Colonic mucosa (tissue), 4 donors: ENCODE measurements at places on chromosomes 3 and 15. TPM values are rescaled to one million over a fixed set of nuclear protein-coding genes. Genes with fewer than 3 reads are reported as not detected.

DNA sequence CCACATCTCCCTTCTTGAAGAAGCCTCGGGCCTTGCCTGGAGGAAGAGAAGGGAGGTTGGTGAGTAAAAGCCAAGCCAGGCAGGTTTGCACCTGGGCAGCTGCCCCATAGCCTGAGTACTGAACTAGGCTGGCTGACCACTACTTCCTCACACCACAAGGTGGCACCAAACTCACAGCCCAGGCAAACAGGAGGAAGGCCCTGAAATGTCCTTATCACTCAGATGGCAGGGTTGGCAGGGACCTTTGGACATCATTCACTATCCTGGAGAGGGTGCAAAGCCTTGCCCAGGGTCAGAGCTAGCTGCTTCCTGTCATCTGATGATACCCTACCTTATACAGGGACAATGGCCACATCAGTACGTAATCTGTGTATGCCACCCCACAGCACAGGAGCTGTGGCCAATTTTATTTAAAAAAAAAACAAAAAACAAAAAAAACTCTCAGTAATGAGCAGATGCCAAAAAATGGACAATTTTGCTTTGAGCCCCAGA, 2.2 kb upstream of the GRAMD2A start:
- peaks cover 52% of the 10 kb centered on the region for H3K36me3 ChIP-seq
- peaks cover 4% of the 10 kb centered on the region for H3K27me3 ChIP-seq
- H3K4me1 ChIP-seq, result no peaks in the 10 kb centered on the region
- no peak overlapping the region for H3K27ac ChIP-seq
- H3K4me3 ChIP-seq, result no peak overlapping the region

DNA sequence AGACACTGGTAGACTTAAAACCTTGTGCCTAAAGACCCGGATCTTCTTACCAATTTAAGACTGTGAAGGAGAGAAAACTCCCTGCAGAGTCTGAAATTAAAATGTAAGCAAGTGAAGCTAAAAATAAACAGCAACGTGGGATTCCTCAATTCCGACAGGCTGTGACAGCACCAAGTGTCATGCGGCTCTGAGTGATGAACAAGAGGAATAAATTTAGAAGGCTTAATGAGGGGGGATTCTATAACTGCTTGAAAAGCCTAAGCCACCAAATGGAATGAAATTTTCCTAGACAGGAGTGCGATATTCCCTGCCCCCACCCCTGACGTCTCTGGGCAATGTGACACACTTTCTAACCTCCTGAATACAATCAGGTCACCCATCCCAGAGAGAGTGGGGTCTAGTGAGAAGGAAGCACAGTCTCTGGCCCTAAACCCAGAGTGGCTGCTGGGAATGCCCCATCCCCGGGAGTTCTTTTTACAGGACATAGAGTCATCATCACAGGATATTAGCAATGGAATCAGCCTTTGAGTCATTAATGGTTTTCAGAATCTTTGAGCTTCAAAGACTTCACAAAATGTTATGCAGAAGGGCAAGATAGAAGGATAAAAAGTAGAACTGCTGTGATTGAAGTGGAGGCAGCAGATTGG, 114.3 kb downstream of the EDEM1 start:
- H3K4me1 ChIP-seq, result no peaks in the 10 kb centered on the region
- no peak overlapping the region for H3K4me3 ChIP-seq
- no peak overlapping the region for H3K27ac ChIP-seq
- DNase-seq, result no peak
- no peaks in the 10 kb centered on the region for H3K36me3 ChIP-seq

DNA sequence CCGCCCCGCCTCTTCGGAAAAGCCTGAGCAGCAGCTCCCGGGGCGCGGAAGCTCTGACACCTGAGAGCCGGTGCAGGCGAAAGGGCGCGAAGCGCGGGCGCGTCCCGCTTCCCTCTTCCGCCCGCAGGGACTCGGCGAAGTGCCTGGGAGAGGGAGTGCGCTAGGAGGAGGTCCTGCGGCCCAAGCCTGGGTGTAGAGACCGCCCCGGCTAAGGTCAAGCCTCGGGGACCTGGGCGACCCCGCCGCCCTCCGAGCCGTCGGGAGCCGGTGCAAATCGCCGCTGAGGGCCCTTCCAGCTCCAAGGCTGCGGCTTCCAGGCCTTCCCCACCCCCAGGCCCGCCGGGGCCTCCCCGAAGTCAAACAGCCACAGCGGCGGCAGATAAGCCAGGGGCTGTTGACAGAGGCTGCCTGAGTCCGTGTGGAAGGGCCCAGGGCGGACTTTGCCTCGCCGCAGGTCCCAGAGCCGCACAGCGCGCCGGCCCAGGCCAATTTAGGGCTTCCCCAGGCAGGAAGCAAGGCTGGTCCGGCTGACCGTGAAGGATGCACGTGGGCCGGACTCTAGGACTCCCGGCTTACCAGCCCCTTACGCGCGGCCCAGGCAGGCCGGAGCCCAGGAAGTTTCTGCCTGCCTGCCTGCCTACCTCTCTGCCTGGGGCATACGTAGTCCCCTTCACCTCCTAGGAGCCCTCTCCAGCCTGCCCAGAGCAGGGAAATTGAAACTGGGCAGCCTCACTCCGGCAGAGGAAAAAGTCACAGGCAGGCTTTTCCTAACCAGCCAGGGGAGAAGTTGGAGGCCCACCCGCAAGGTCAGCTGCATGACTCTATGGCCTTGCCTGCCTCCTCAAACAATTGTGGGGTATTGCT, 2.3 kb downstream of the ITPKA start:
- H3K4me3 ChIP-seq, result peak overlapping the region; percentile 64
- H3K27me3 ChIP-seq, result peaks cover 8% of the 10 kb centered on the region
- H3K27ac ChIP-seq, result peak overlapping the region; percentile 68
- no peaks in the 10 kb centered on the region for H3K36me3 ChIP-seq
- peaks cover 5% of the 10 kb centered on the region for H3K4me1 ChIP-seq
- DNase-seq, result peak; percentile 81

Gene LDHAL6B
- not detected for total RNA-seq
